NCI-H2029 treated with DMSO at 0.1 percent for 48 hours (cell line): ENCODE measurements at places on chromosomes 5 and 9.
A peak's percentile ranks its signal among the peaks of the same experiment; 100 is the strongest.

GRCh38 chr5:138543730-138544104 lies 681 bp upstream of the ETF1 start:
- no peak for DNase-seq

- peak; percentile 77 for DNase-seq
Measured at GRCh38 chr9:111955048-111955447, 58.4 kb downstream of the UGCG start.

- DNase-seq = no peak
Measured at GRCh38 chr9:121242959-121243346, 25.0 kb upstream of the GSN start.

DNA sequence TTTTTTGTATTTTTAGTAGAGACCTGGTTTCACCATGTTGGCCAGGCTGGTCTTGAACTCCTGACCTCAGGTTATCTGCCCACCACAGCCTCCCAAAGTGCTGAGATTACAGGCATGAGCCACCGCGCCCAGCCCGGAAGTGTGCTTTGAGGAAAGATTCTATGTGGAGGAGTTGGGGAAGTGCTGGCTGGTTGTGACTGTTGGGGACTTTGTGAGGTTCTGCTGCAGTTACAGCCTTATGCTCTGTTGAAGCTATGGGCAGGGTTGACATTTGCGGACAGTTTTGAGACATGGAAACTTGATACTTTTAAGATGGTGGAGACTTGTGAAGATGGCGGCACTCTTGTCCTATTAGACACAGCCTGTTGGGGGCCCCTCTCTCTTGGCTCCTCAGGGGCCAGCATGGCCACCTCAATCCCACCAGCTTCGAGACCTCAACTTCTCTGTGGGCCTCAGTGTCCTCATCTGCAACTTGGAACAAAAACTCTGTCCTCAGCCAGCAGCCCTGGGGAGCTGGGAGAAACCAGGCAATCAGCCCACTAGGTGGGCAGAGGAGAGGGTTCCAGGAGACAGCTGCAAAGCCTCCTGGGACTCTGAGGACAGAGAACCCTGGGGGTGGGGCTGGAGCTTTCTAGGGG lies 24.9 kb downstream of the C9orf50 start:
- DNase-seq = no peak

DNA sequence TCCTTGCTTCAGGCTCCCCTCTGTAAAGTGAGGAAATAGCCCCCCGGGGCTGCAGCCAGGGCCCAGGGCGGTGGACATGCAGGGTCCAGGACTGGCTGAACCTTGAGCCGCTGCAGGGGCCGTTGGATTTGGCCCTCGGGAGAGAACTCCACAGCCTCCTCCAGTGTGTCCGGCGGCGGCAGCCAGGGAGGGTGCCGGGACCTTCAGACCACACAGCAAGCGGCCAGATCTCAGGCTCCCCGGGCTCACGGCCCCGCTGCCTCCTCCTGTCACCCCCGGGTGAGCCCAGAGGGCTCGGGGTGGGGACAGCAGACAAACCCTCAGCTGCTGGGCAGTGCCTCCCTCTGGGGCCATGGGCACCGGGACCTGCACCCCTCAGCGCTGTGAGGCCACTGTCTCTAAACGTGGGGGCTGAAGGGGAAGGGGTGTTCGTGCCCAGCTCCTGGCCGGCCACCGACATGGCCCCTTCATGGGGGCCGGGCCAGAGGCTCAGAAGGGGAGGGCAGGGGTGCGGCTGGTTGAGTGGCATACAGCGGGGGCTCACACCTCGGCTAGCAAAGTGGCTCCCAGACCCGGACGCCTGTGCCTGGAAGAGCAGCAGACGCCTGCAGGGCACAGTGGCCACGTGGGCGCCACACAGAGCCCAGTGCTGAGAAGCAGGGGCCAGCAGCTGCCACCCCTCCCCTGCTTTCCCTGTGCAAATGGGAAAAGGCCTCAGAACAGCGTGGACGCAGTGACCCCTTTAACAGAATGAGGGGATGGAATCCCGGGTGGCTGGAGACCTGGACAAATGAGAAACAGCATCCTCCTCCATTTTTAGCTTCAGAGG lies 19.7 kb downstream of the SLC9A3 start:
- no peak for DNase-seq

DNA sequence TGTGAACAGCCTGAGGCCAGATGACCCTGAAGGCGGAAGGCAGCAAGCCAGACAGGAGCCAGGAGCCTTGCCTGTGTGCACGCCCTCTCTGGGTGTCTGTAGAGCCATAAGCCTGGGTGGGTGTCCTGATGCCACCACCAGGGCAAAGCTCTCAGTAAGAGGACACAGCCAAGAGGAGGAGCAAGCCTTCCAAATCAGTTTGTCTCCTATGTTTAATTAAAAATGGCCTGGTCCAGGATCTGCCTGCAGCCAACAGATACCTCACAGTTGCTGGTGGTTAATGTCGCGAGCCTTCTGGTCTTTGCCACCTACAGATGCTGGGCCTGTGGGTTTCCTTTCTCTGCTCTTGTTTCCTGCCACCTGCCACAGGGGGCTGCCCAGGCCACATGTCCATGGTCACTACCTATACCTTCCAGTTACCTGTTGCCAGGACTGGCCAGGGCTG lies 56.9 kb downstream of the SYK start:
- no peak for DNase-seq

GRCh38 chr5:143400541-143401226 lies 2.8 kb downstream of the NR3C1 start:
- no peak for DNase-seq

- DNase-seq = no peak
Measured at GRCh38 chr9:79357616-79358015, 214.1 kb upstream of the TLE4 start.

- no peak for DNase-seq
Measured at GRCh38 chr9:8292657-8293056, 493.1 kb upstream of the DMAC1 start.

GRCh38 chr9:113602126-113603047 lies 138.9 kb downstream of the RGS3 start:
- DNase-seq = no peak

- no peak for DNase-seq
Measured at GRCh38 chr5:117473165-117473564, 898.5 kb upstream of the SEMA6A start.

DNA sequence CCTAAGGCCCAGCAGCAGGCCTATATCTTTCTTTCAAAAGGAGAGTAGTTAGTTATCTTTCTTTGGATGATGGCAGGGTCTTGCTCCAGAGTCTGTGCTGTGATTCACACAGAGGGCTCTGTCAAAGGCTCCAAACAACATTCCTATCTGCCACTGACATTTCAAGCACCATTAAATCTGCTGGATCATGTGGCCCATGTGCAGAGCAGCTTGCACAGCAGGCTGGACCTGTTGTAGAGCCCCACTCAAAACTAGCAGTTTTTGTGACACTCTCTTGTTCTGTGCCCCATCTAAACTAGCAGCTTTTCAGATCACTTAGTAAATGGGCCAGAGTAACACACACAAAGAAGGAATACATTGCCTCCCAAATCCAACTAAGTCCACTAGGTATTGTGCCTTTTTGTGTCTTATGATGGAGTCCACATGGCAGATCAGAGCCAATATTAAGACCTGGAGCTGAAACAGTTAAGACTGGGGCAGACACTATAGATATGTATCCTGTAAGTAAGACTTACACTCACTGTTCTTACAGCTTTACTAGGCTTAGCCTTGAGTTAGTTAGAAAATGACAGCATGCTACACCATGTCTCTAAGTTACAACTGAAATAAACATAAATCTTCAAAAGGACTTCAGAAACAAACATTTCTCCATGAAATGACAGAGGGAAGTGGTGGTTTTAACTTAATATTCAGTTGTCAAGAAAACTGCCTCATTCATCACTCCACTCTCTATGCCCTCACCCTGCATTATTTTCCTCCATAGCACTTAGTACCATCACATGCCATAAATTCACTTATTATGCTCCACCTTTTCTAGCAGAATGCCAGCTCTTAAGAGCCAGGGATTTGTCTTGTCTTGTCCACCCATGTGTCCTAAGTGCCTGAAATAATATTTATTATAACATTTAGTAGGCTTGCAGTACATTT lies 400.9 kb downstream of the RAB3C start:
- DNase-seq = no peak

GRCh38 chr9:110977259-110977709 lies 61.0 kb downstream of the LPAR1 start:
- DNase-seq = no peak
